NCI-H2081 (cell line): ENCODE measurements at places on chromosomes 3 and 15.

DNA sequence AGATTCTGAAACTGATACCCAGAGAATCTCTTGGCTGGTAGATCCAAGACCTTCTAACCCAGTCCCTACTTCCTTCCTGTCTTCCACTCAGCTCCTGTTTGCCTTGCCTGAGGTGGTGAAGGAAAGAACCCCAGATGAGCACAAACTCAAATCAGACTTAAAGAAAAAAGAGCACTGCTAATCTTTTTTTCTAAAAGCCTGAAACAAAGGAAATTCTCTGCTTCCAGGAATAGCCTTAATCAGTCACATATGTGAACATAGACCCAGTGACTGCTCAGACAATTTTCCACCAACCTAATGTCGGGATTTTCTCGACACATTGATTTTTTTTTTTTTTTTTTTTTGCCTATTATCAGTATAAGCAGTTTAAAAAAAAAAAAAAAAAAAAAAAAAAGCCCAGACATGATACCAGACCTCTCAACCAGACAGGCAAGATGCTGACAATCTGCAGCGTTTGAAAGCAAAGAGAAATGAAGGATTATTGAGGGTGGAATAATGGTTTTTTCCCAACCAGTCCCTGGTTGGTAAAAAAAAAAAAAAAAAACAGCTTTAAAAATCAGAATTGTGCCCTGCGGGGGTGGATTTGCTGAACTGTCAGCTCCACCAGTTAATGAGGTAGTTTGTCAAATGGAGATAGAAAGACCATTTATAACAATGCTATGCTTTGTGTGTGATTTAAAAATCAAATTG, 256.8 kb upstream of the RARB start:
- DNase-seq = no peak

DNA sequence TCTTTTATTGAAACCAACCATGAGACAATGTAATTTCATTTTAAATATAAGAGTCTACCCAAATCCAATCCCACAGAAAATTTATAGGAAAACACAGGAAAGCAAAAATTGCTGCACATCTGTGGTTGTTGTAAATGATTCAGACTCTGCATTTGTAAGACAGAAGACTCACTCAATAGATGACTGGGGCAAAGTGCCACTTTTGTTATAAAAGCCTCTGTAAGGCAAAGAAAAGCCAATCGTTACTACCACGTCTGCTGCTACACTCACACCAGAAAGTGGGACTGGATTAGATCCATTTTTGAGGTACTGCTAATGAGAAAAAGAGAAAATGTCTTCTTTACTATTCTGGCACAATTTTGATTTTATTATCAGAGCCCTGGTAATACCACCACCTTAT, 74.9 kb downstream of the SEMA6D start:
- no peak for DNase-seq

DNA sequence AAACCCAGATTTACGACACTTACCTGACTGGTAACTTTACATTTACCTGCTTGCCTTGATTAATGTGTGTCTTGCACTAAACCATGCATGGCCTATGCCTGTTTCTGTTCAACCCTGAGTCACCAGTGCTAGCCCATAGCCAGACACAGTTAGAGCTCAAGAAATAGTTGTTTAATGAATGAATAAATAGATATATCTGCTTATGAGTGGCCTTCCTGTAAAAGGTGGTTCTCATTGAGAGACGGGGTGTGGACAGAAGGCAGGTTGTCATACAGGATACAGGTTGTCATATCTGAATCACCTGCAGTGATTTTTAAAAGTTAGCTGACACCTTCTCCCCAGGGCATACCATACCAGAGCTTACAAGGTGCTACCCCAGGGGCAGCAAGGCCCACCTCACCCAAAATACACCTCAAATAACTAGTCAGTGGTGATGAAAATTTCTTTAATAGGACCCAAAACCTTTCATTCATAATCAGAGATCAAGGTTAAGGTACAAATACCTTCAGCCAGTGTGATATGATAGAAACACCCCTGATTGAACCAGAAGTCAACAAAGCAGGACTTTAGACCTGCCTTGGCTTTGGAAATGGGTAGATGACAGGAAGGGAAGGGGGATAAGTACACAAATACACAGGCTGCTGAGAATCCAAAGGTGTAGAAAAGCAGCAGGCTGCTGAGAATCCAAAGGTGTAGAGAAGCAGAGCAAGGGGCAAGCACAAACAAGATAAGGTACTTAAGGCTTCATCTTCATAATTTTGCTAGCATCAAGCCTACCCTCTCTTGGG, 45.4 kb upstream of the TSC22D2 start:
- DNase-seq = no peak

- no peak for DNase-seq
These were observed 153.4 kb upstream of the MME start for GRCh38 chr3:154926721-154927120.

DNA sequence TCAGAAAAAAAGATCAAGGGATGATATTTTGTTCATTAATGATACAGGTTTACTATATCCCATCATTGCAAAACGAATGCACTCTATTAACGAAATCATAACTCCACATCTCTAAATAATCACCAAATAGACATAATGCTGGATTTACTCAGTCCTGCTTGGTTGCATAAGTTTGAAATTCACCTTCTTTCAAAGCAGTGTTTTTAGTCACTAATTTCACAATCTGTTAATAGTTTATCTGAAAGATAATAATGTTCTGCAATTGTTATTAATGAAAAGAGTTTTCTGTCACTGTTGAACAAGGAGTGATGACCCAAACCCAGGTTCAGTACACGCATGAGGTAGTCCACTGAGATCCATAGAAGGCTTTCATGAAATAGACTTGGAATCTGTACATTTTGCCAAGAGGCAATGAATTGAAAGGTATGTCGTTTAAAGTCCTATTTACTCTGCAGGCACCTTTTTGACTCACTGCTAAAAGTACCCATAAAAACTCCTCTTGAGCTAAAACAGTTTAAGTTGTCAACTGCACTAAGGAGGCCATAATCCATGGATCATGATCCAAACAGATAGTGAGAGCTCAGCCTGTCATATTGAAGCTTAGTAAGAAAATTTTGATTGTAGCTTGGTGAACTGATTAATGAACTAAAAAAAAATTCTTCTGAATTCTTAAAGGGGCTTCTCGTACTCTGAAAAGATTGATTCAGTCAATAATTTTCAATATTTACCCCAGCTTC, 75.6 kb upstream of the MBNL1 start:
- DNase-seq = no peak

DNA sequence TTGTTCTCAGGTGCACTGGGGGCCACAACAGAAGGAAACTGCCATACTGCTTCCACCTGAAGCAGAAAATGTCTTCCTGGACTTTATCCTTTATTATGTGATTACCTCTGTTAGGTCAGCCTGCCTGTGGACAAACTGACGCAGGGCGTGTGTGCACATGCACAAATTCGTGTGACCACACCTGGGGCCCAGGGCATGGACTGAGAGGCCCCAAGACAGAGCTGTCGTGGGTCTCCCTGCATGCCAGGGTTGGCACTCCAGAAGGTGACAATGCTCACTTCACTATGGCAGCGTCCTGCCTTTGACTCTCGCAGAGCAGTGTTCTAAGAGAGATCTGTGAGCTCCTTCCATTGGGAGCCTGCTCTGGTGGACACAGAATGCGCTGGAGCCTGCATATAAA, 34.5 kb downstream of the CCDC12 start:
- no peak for DNase-seq

GRCh38 chr3:8757551-8758518, 11.6 kb downstream of the OXTR start:
- no peak for DNase-seq

DNA sequence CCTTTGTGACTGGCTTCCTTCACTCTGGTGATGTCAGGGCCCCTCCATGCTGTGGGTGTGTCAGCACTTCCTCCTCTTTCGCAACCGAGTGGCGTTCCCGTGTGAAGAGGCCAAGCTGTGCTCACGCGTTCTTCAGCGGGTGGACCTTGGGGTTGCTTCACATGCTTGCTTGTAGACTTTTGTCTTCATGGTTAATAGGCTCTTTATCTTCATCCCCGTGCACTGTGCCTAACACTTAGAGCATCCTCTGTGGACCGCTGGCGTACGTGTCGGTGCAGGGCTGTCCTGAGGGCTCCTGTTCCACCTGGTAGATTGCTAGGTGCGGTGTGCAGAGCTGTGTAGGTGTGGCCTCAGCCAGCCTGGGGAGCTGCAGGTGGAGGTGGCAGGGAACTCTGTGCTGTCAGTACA, 182.3 kb downstream of the OR4M2 start:
- DNase-seq = no peak

- peak; percentile 26 for DNase-seq
These were observed 169.2 kb downstream of the ROBO1 start for GRCh38 chr3:79598594-79598993.

- DNase-seq = no peak
These were observed 52.2 kb upstream of the PTX3 start for GRCh38 chr3:157384491-157384890.

DNA sequence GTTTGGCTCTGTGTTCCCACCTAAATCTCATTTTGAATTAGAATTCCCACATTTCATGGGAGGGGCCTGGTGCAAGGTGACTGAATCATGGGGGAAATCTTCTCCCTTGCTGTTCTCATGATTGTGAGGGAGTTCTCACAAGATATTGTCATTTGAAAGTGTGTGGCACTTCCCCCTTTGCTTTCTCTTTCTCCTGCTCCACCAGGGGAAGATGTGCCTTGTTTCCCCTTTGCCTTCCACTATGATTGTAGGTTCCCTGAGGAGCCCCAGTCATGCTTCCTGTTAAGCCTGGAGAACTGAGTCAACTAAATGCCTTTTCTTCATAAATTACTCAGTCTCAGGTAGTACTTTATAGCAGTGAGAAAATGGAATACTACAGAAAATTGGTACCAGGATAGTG, 157.2 kb upstream of the TPRG1 start:
- no peak for DNase-seq

- no peak for DNase-seq
These were observed 106.7 kb downstream of the RAP2B start for GRCh38 chr3:153268564-153269279.

- no peak for DNase-seq
These were observed 393.3 kb downstream of the PLCL2 start for GRCh38 chr3:17278006-17278405.

DNA sequence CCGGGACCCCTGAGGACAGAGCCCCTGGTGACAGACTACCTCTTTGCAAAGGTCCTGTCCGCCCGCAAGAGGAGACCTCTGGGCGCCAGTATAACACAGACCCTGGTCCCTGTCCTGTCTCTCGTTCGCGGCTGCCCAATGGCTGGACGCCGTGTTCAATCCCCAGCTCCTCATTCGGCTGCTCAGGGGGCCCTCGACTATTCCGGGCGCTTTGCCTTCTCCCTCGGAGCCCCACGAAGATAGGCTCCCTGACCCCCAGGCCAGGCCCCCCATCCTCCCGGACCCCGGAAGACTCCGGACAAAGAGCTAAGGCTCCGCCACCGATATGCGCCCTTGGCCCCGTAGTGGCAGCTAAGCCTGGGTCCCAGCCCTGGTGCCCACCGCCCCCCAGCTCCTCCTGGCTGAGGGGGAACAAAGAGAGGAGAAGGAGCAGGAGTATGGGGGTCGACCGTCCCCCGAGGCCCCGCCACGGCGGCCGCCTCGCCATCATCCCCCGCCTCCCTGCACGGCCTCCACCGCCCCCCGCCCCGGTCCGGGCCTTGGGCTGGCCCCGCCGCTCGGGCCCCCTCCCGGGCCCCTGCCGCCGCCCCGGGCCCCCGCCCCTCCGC, 437 bp downstream of the CELSR3 start:
- DNase-seq = no peak

DNA sequence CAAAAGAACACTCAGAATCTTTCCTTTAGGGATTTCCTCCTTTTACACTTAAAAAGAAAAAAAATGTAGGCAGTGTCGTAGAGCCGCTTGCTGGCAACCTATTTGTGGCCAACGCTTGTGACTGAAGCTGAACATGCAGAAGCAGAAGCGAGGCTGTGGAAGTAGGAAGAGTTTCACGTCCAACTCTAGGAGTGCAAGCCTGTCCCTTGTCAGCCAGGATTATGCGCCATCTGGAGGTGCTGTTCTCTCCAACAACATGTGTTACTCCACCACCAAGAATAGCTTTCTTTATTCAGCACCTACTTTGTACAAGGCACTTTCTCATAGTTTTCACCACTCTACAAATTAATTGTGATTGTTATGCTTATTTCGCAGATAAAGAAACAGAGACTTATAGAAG, 223.2 kb upstream of the LMCD1 start:
- DNase-seq = no peak

- DNase-seq = peak; percentile 55
These were observed 8.1 kb upstream of the CLDN11 start for GRCh38 chr3:170410428-170411029.

DNA sequence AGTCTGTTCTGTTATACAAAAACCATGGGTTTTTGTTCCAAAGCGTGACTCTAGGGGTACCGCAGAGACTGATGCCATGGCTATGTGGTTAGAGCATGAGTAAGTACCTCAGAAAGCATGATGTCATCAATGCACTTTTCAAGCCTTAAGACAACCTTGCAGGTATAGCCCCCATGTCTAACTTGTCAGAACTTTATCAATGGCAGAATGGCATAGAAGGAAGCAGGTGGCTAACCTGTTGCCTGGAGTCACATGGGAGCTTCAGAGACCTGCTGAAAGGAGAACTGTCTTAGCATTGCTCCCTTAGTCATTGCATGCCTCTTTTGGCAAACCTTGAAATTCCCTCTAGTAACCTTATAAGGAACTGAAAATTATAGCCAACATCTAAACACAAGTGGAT, 52.5 kb downstream of the EOMES start:
- DNase-seq = no peak

- no peak for DNase-seq
These were observed 28.2 kb upstream of the PLAAT1 start for GRCh38 chr3:193212844-193213243.

DNA sequence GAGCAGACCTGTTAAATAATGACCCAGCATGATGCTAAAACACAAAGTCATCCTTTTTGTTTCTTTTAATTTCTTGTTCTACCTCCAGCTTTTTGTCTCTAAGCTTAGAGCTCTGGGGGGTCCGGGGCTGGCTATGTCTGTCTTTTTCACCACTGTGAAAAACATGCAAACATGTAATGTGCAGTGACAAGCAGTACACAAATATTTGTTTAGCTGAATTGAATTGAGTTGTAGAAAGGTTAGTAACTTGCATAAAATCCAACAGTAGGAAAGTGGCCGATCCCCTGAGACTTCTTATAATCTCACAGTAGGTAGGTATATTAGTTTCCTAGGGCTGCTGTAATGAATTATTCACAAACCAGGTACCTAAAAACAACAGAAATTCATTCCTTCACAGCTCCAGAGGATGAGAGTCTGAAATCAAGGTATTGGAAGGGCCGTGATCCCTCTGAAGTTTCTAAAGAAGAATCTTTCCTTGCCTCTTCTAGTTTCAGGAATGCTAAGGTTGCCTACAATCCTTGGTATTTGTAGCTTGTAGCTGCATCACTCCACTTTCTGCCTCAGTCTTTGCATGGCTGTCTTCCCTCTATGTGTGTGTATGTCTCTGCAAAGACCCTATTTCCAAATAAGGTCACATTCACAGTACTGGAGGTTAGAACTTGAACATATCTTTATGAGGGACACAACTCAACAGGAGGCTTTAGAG, 32.7 kb downstream of the ARL14 start:
- no peak for DNase-seq

GRCh38 chr3:82229397-82229796, 468.0 kb upstream of the GBE1 start:
- DNase-seq = no peak
